NCI-H510A (cell line): ENCODE measurements at places on chromosomes 2 and 18.

- no peak for DNase-seq
These were observed 165.3 kb downstream of the GALNT1 start for GRCh38 chr18:35746826-35747339.

DNA sequence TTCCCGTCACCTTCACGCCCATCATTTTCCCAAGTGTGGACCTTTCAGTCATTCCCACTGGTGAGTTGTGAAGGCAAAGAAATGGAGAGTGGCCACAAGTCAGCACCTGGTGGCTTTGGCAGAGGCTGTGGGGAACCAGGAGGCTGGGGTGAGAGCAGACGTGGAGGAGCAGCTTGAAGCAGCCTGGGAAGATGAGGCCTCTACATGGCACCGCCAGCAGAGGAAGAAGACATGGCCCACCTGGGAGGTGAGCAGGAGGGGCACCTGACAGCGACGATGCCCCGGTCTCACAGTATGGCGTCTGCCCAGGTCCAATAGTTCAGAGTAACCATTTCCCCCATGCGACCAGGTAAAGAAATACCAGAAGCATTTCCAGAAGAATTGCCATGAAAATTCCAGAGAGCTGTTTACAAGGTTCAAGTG is 69.0 kb downstream of the TPO start:
- no peak for DNase-seq

- peak; percentile 47 for DNase-seq
These were observed 231.6 kb upstream of the SMAD2 start for GRCh38 chr18:48161911-48162698.

GRCh38 chr2:45765728-45766254 is 114.3 kb downstream of the PRKCE start:
- DNase-seq = no peak

GRCh38 chr2:158127380-158127804 is 25.7 kb downstream of the UPP2 start:
- no peak for DNase-seq

DNA sequence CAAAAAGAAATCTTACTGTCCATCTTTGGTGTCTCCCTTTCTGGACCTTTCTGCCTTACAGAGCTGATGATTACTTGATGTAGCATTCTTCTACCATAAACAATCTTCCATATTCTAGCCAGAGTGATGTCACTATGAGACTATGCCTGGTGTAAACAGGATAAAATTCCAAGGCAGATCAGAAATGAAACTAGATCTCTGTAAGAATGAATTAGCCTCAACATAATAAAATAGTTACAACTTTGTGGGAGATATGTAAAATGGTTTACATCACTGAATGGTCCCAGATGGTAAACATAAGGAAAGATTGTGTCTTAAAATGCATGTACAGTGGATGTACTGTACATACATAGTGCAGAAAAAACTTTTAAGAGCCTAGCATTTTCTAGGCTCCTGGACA is 112.3 kb upstream of the ZNF521 start:
- DNase-seq = no peak
